Stimulated activated CD8-positive, alpha-beta memory T cell treated with anti-CD3 and anti-CD28 coated beads, Interleukin-15, amount 100 ng/mL, for 24 hours (primary cell): ENCODE measurements at places on chromosomes 5 and 9.

- DNase-seq = no peak
These were observed 147.2 kb upstream of the LHFPL2 start for GRCh38 chr5:78795757-78796156.

DNA sequence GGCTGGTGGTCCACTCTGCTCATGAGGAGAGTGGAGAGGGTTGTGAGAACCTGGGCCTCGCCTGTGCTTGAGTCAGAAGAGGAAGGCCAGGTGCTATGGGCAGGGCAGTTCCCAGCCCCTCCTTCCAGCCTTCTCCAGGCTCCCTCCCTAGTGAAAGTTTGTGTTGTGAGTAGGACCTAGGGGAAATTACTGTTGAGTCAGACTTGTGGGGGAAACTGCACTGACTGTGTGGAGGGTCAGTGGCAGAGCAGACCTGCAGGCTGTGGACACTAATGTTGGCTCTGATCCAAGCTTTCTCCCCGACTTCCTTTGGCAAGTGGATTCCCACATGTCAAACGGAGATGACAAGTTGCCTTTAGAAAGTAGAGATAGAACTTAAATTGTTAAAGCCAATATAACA, 102.6 kb downstream of the ARHGAP26 start:
- no peak for DNase-seq

DNA sequence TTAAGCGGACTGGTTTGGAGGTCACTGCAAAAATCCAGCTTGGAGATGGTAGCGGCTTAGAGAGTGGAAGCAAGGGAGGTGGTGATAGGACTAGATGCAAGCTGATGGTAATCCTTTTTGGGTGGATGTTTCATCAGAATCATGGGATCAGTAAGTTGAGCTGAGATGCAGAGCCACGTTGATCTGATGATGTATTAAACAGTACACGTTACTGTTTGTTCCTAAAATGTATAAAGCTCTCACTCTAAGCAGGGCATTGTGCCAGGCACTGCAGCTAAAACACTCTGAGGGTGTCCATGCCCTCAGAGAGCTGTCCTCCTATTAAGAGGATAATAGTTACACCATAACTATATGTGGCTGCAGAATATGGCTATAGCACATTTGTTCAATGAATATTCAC, 93.1 kb downstream of the JAKMIP2 start:
- no peak for DNase-seq

DNA sequence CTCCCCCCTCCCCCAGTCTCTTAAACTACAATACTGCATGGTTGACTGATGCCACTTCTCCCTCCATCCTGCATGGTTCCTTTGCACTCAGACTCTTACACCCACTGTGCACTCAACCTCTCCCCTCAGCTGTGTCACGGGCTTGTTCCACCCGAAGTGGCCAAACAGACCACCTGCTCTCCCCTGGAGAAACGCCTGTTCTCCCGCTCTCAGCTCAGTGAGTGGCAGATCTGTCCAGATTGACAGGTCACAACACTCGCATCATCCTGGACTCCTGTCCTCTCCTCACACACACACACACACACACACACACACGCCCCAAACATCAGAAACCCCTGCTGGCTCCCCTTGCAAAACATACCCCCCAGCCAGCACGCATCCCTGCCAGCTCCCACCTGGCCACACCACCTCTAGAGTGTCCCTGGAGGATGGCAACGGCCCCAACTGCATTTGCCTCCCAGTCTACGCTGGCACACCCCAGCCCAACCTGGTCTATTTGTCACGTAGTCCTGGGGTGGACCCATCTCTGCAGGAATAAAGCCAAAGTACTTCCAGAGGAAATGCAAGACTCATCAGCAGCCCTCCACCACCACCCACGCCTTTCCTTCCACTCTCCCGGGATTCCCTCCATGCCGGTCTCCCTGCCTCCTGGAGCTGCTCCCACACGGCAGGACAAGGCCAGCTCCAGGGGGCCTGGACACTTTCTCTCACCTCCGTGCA, 2.9 kb downstream of the OR2V1 start:
- no peak for DNase-seq

- no peak for DNase-seq
These were observed 47.9 kb upstream of the CHSY3 start for GRCh38 chr5:129856325-129856724.

DNA sequence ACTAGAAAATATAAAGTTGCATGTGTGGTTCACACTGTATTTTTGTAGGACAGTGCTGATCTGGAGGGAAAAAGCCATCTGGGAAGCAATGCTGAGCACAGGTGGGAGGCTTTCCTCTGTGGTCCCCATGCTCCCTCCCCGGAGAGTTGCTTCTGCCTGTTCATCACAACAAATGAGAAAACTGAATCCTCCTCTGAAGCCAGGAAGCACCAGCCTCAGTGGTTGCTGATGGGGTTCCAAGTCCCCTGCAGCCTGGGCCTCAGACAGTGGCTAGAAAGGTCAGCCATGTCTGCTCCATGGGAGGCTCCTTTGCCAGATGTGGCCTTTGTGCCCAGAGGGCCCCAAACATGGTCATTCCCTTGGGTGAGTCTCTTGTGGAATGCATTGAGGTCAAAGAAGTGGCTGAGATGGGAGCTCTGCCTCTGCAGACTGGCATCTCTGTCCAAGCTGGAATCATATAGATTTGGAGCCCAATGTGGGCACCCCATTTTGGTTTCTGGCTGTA, 77.6 kb downstream of the C5orf15 start:
- no peak for DNase-seq

DNA sequence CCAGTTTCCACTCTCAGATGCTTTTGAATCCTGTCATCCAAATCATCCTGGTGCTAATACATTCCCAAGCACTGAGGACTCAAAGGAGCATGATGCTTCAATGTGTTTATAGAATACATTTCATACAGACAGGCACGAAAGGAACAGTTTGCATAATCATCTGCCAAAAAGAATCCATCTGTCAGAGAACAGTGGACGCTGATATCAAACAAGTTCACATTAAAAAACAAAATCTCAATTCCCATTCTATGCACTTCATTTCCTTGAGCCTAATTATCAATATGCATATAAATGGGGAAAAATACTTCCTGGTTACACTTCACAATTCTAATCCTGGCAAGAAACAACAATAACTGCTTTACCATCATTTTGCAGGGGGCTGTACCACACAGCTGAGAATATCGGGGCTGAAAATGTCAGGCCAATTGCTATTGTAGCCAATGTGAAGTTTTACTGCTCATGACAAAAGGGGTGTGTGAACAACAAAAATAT, 125.5 kb upstream of the FAM174A start:
- DNase-seq = no peak

GRCh38 chr5:144469106-144469505, 298.4 kb downstream of the KCTD16 start:
- DNase-seq = no peak

DNA sequence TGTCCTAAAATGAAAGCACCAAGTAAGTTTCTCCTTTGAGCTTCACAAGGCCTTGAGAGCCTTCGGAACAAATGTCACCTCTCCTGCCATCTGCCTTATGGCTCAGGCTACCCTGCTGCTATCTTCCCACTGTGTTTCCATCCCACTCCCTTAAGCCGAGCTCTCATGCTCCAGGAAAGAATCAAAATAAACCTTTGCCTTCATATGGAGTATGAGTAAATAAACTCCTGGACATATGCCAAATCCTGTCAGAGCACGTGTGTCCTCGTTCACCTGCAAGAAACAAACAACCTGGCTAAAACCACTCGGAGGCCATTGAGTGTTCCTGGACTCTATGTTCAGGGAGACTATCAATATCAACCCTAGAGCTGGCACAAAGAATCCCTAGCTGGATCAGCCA, 122.3 kb upstream of the CCDC112 start:
- no peak for DNase-seq

DNA sequence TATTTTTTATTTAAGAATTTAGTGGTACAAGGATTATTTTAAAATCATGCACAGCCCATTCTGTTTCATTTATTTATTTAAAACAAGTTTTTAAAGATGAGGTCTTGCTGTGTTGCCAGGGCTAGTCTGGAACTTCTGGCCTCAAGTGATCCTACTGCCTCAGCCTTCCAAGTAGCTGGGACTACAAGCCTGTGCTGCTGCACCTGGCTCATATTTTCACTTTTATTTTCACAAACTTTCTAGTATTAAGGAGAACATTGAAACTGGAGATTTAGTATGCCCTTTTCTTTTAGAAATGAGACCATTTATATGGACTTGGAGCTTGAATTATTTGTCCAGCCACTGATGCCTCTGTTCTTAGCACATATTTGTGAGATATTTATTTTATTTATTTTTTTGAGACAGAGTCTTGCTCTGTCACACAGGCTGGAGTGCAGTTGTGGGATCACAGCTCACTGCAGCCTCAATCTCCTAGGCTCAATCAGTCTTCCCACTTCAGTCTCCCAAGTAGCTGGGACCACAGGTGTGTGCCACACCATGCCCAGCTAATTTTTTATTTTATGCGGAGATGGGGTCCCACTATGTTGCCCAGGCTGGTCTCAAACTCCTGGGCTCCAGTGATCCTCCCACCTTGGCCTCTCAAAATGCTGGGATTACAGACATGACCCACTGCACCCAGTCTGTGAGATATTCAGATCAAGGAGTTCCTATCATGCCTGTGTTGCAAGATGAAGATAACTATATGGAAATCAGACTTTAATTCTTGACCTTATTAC, 7.4 kb downstream of the DMXL1 start:
- no peak for DNase-seq

DNA sequence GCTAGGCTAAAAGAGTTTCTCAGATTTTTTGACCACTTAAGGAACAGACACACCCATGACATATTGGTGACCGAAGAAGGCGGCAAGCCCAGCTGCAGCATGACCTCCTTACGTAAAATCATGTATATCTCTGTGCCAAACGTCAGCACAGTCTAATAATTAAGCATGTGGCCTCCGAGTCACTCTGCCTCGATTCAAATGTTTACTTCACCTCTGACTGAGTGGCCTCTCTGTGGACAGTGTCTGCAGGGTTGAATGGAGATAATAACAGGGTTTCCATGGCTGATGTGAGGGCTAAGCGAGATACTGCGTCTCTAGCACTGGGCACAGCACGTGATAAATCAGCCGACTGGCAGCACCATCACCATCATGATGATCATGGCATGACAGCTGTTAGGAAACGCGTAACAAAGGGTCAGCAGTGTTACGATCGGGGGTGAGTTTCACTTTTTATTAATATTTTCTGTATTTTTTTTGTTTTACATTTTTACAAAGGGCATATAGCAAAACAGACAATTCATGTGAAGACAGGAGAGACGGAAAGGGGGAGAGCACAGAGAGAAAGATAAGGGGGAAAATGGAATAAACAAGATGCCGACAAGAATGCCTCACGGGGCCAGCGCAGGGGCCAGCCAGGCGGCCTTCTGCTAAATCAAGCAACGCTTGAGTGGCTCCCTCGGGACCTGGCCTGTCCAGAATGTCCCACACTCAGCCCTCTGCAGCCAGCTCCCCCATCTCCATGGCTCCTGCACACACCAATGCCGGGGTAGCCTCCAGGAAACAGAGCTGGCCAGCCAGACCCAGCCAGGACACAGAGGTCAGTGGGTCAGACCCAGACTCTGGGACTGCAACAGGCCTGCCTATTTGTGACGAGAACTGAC, 60.3 kb downstream of the ADAMTS2 start:
- no peak for DNase-seq

DNA sequence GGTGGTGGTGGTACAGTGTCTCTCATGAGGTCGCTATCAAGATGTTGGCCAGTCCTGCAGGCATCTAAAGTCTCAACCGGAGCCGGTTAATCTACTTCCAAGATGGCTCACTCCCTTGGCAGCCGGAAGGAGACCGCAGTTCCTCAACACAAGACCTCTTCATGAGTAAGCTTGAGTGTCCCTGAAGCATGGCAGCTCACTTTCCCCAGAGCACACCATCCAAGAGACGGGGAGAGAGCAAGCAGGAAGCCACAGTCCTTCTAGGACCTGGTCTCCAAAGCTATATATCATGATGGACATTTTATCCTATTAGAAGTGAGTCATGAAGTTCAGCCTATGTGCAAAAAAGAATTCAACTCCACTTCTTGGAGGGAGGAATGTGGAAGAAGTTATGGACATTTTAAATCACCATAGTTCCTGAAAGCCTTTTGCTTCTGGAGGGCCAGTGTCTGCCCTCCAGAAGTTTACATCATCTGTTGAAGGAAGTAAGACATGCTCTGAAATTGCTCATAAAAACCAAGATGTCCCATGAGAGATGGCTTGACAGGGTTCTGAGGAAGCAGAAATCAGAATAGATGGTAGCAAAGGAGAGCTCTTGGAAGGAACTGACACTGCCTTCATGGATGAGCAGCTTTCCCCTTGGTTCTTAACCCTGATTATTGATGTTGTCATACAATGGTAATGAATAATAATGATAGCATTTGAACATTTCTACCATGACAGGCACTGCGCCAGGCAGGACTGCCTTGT, 21.3 kb downstream of the GALNT10 start:
- DNase-seq = no peak

DNA sequence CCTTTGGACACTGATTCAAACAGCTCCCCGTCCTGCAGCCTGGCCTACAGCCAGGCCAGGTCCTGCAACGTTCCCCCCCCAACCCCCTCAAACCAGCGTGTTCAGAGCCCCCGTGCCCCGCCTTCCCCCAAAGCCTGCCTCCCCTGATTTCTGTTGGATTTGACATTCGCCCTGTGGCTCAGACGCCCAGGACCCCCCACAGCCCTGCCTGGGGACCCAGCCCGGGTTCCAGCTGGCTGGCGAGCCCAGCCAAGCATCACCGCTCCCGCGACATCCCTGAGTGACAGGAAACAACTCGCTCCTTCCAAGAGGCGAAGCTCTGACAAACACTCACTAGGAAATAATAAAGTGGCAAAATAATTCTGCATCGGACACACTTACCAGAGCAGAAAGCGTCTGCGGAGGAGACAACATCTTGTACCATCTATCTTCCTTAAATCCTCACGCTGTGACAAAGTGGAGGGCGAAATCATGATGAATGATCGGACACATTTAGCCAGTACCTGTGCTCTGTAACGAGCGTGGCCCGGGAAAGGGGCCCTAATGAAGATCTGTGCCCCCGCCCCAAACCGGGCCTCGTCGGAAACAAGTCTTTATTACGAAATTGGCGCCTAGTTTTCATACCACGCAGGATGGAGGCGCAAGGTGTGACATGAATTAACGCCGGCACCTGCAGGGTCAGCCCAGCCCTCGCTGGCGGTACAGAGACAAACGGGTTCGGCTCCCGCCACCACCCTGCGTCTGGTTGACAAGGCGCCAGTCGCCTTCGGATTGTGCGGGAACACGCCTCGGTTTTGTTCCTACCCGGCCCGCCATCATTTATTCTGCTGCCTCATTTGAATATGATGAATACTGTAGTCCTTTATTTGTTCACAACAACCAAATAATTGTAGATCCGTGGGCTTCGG, 91.0 kb upstream of the MVB12B start:
- DNase-seq = no peak

DNA sequence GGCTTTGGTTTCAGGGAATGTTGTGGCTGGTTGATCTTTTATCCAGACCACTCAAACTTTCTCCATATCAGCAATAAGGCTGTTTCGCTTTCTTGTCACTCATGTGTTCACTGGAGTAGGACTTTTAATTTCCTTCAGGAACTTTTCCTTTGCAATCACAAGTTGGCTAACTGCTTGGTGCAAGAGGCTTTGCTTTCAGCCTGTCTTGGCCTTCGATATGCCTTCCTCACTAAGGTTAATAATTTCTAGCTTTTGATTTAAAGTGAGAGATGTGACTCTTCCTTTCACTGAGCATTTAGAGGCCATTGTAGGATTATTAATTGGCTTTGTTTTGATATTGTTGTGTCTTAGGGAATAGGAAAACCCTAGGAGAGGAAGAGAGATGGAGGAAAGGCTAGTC, 7.0 kb upstream of the HRCT1 start:
- DNase-seq = no peak

GRCh38 chr9:84146893-84147710, 166.5 kb downstream of the RMI1 start:
- DNase-seq = no peak

GRCh38 chr5:172956936-172957335, 2.3 kb upstream of the RPL26L1 start:
- no peak for DNase-seq
